ENCODE measurements at places on chromosomes 6 and 20.

DNA sequence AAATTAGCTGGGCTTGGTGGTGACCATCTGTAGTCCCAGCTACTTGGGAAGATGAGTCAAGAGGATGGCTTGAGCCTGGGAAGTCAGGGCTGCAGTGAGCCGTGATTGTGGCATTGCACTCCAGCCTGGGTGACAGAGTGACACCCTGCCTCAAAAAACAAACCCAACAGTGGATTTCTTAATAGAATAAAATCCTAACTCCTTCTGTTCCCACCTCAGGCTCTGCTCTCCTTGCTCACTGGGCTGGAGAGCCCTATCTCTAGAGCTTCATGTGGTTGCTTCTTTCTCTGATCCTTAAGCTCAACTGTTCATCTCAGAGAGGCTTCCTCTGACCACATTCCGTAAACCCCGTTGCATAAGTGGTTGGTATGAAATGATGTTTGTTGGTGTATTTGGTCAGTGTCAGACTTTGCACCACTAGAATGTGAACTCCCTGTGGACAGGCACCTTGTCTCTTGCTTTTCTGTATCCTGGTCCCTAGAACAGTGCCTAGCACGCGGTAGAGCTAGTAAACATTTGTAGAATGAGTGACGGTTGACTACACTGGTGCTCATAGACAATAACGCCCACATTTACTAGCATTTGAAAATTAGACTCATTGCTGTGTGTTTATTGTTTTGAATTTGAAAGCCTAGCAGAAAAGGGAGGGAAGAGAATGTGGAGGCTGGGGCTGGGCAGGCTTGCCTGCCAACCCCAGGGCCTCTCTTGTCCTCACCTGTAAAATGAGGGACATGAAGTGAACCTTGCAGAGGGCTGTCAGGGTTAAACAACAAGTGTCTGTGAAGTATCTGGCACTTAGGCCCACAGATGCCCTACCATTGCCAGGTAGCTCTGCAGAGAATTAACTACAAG is 4.2 kb downstream of the MAPRE1 start:
- DNase-seq, result no peak

- DNase-seq, result no peak
These were observed 4.6 kb upstream of the ZSCAN31 start for GRCh38 chr6:28340310-28341095.

GRCh38 chr6:133501675-133502270 is 260.6 kb downstream of the EYA4 start:
- DNase-seq, result no peak

DNA sequence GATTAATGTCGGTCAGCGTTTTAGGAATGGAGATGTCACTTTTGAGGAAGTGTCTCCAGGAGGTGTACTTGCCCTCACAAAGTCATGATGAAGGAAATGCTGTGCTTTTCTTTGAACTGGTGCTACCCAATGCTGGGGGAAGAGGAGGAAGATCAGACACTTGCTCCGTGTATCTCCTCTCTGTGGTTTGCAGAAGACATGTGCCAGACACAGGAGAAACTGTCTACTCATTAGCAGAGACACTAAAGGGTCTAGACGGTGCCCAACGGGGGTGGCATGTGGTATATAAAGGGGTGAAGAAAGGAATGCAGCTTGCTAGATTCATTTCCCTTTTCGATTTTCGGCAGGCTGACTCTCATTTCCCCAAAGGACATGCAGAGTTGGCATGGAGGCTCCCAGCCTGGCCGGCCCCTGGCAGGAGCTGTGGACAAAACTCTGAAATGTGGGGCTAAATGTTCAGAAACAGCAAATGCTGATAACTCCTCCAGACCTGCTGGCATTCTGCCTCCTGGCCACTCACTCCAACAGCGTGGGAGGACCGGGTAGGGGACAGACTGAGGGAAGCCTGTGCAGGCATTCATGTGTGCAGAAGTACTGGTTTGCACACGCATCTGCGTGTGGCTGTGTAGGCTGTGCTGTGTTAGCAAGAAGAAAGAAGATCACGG is 59.6 kb upstream of the QKI start:
- no peak for DNase-seq

DNA sequence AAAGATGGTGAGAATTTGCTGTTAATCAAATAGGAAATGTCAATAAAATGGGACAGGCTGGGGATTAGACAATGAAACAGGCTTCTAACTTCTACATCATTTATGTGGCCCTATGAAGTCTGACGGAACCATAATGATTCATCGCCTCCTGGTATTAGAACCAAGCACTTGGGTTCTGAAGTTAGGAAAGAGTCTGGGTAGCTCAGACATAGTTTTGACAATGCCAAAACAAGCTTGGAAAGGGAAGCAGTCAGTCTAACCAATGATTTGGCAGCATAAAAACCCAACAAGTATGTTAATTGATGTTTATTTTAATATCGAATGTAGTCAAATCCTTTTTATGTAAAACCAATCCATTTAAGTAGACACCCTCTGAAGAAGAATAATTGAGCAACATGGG is 160.8 kb upstream of the RSPO3 start:
- no peak for DNase-seq

- DNase-seq, result no peak
These were observed 2.7 kb upstream of the TUBB2A start for GRCh38 chr6:3159805-3160781.

- DNase-seq, result no peak
These were observed 9.8 kb downstream of the NFATC2 start for GRCh38 chr20:51532577-51533191.

DNA sequence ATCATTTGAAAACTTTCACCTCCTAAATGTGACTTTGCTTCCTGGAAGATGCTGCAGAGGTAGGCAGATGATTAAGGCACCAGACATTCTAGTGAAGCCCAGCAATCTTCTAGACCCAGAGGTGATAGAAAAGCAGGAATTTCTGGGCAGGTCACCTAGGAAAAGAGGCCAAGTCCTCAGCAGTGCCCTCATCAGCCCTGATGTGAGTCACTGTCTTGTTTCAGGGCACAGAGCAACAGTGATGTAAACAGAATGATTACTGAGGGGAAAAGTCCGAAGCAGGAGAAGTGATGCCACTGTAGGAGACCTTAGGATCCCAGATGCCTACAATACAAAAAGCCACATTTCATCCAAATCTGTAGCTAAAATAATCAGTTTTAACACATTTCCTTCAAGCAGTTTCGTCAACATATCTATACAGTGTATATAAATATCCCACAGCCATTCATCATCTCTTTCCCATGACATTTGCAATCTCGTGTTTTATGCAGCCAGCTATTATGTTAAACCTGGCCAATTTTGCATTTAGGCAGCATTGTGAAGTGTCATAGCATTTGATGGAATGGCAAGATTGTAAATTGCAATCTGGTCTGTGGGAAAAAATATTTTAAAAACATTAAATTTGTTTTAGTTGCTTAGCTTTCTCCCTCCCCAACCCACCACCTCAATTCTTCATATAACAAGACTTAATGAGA is 401.2 kb upstream of the RNF217 start:
- no peak for DNase-seq

DNA sequence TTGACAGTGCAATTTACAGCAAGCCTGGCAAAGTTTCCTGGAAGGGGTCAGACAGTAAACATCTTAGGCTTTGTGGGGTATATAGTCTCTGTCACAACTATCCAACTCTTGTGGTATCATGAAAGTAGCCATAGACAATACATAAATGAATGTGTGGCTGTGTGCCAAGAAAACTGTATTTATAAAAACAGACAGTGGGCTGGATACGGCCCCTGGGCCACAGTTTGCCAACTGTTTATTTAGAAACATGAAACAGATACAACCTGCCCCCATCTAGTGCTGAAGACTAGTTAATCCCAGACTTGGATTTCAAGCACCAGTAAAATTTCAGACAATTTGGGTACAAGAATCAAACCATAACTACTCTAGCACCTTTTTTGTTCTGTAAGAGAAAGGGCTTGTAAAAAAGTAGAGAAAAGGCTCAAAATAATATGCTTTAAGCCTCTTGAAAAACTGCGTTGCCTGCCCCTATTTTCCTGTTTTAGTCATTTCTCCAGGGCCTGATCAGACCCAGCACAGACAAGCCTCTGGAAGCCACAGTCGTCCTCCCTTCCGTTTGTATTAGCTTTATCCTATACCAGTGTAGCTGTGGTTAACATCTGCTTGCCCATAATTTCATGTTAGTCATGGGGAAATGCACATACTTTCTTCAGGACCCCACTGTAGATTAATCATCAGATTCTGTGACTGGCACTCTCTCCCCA is 30.8 kb downstream of the JAG1 start:
- DNase-seq, result no peak

DNA sequence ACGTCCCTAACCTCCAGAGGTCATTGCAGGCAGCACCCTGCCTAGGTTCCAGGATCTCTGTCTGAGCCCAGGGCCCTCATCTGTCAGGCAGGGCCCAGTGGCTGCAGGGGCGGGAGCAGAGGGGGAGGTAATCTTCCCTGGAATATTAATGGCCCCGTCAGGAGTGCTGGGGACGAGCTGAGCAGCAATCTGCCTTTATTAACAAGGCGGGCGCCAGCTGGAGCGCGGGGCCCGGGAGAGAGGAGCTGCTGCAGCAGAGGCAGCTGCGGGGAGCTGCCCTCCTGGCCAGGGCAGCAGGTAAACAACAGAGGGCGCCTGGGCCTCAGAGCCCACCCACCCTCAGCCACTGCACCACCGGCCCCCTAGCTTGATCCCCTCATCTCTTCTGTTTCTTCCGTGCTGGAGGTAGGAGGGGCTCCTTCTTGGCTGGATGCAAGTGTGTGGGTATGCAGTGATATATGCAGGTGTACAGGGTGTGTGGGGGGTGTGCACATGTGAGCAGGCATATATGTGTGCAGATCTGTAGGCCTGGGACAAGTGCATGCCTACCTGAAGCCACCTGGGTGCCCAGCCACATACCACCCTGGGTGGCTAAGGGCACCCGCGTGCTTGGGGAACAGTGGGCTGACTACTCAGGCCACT is 131.8 kb upstream of the MLN start:
- DNase-seq, result no peak

DNA sequence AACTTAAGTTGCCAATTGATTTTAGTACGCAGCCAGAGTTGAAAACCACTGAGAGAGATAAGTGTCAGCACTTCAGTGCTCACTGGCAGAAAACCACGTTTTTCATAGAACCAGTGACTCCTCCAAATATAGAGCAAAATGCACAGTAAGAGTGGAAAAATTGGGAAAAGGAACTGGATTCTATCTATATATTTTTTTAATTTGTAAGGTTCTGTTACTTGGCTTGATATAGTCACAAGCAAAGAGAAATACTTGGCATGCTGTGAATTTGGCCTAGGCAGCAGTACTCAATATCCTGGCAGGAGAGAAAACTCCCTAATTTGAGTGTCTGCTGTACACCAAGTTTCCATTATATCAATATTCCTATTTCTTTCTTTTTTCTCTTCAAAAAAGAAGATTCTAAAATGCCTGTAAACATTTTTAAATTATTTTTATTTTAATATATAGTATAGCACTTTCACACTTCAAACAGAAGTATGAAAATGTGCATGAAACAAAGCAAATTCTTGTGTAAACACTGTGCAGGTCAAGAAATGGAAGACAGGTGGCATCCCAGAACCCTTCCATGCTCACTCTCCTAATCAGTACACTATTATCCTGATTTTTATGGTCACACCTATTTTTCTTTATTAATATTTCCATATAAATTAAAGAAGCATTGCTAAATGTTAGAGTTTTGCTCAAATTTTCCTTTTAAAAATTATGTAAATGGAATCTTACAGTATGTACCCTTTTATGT is 561.8 kb upstream of the RNF217 start:
- no peak for DNase-seq

DNA sequence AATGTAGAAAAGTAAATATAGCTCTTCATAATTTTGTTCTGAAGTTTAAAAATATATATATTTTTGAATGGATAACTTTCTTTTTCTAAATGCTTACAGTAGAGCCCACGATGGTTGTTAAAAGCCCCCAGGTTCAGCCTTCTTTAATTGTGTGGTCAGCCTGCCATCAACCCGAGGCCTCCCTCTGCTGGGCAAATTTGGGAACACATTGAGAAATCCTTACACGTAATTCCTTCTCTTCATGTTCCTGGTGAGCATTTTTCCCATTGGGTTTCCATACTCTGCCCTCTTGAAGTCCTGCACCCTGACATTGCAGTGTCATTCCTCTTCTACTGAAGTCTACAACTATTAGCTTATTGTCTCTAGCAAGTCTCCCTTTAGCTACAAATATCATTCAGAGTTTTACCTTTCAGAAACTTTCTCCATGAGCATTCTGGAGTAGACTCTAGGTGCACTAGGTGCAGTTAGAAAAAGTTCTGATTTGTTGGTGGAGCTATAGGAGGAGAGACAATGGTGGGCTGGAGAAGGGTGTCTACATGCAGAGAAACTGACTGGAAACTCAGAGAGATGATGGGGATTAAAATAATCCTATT is 40.6 kb downstream of the TRIM38 start:
- no peak for DNase-seq

DNA sequence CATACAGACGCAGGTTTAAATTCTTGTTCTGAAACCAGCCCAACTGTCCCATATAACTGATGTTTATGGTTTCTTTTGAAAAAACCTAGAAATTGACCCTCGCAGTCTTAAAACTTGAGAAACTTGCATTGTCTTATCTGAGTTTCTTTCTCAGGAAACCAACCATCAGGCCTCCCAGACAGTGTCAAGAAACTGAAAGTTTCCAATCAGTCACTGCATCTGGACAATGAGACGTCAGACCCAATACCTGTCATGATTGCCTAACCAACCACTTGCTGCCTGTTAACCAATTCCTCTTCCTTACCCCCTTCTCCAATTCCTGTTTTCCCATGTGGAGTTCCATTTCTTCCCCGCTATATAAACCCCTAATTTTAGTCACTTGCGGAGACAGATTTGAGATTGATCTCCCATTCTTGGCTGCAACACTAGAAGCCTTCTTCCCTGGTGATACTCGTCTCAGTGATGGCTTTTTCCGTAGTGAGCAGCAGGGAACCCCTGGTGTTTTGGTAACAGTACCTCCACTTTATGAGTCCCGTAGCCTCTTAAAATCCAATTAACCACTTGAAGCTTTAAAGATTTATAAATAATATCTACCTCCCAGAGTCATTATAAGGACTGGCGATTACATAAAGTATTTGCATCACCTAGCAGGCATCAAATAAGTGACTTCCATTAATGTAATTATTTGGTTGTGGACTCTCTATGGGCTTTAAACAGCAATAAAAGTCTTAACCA is 49.3 kb downstream of the GPR63 start:
- DNase-seq, result peak; percentile 17

GRCh38 chr6:154154389-154154967 is 115.4 kb downstream of the OPRM1 start:
- peak; percentile 51 for DNase-seq

GRCh38 chr6:160374836-160375560 is 26.8 kb downstream of the SLC22A3 start:
- no peak for DNase-seq

Measured in NCI-H2107 (cell line).